ENCODE measurements at places on chromosomes 16 and 17. TPM values are rescaled to one million over a fixed set of nuclear protein-coding genes. Genes with fewer than 3 reads are reported as not detected.

Gene PLCD3
- total RNA-seq: 28.6 TPM

Gene NRN1L
- total RNA-seq: 7.6 TPM

Gene MC1R
- 5.6 TPM for total RNA-seq

Gene ZNF500
- total RNA-seq: 17.3 TPM

All from H7 (cell line).